ENCODE measurements at places on chromosomes 3 and 15.
A peak's percentile ranks its signal among the peaks of the same experiment; 100 is the strongest.

DNA sequence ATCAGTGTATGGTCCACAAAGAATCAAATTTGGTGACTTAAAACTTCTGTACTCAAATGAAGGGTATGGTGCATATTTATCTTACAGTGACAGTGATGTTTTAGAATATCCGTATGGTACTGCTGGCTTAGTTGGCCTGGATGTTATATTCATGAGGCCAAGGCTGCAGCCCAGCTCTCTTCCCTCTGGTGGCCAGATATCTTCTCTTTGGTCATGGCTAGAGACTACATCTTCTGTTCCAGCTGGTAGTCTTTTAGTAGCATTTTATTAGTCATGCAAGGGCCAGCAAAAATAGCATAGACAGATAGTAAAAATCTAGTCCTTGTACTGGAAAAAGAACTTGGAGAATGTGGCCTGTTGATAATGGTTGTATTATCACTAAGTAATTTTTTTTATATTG, 124.0 kb upstream of the ROPN1 start:
- DNase-seq = no peak

- DNase-seq = no peak
Observed at GRCh38 chr3:32865383-32865782, 47.6 kb downstream of the TRIM71 start.

DNA sequence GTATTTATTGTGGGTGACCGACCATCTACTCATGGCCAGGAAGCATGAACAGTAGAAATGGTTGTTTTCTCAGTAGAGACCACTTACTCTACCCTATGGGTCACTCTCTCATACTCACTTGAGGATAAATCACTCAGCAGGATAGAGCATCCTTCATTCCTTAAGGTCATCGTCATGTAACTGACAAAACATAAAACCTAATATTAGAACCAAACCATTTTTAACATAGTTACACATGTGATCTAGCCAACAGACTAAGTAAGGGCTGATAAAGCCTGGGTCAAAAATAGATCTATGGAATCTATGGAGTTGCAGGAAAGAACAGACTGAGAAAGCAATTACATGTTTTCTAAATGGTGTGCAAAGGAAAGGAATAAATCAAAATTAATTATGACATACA, 769.1 kb downstream of the NTRK3 start:
- no peak for DNase-seq

DNA sequence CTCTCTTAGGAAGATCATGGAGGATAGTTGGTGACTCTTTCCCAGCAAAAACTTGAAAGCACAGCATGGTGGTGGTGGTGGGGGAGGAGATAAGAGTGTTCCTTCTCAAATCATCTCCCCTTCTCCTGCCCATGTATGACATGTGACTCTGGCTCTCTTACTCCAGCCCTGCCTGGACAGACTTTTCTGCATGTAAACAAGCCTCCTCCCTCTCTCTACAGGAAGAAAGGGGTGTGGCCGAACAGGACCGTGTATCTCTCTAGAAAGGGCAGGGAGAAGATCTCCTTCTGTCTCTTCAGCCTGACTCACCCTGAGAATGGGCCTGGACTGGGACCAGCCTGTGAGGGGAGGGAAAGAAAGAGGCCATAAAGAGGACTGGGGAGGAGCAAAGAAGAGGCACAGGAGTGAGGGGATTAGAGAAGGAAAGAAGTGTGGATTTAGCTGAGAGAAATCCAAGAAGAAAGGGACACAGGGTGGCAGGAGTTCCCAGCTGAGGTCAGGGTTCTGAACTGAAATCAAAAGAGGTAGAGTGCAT, 1.5 kb downstream of the CELF6 start:
- no peak for DNase-seq

- no peak for DNase-seq
Observed at GRCh38 chr3:157257101-157257500, 97.2 kb upstream of the CCNL1 start.

- no peak for DNase-seq
Observed at GRCh38 chr15:101242160-101242998, 9.5 kb downstream of the CHSY1 start.

- DNase-seq = no peak
Observed at GRCh38 chr3:15332405-15333098, at the start of gene SH3BP5. SH3BP5 (minus strand) TSS chr3:15332586; CDS start chr3:15332408, 178 bp downstream.

DNA sequence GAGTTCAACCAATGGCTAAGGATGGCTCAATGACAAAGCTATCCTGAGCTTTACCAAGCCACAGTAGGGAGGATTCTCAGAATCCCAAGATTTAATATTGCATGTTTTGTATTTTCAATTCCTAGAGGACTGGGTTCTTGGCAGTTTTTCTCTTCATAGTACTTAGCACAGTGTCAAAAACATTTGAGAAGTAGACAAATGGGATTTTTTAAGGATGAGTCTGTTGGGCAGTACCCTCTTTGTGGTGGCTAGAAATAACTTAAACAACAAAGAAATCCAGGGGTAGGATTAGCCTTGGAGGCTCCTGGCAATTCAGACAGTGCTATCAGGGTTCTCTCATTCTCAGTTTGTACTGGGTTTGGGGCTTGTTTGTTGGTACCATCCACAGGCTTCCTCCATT, 212.8 kb upstream of the RORA start:
- no peak for DNase-seq

DNA sequence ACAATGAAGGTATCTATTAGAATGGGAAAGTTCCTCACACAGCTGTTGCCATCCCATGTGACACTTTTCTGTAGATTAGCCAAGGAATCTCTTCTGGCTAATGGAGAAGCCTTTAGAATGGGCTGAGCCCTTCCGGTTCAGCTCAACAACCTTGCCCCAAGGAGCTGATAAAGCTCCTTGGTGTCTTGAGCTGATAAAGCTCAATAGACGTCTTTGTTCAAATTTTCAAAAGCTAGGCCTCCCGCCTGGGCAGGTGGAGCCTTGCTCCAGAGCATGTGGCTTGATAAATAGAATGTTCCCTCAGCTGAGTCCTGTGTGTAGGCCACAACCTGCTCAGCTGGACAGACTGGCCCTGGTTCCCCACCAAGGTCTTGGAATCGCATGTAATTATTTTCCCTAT, 7.2 kb upstream of the BNIP2 start:
- peak; percentile 10 for DNase-seq

GRCh38 chr15:38059665-38060064, 125.2 kb downstream of the TMCO5A start:
- DNase-seq = no peak

Data from large intestine (tissue), 12 donors.